ENCODE measurements at places on chromosomes 11 and 22. TPM values are rescaled to one million over a fixed set of nuclear protein-coding genes. Genes with fewer than 3 reads are reported as not detected.
A peak's percentile ranks its signal among the peaks of the same experiment; 100 is the strongest.

DNA sequence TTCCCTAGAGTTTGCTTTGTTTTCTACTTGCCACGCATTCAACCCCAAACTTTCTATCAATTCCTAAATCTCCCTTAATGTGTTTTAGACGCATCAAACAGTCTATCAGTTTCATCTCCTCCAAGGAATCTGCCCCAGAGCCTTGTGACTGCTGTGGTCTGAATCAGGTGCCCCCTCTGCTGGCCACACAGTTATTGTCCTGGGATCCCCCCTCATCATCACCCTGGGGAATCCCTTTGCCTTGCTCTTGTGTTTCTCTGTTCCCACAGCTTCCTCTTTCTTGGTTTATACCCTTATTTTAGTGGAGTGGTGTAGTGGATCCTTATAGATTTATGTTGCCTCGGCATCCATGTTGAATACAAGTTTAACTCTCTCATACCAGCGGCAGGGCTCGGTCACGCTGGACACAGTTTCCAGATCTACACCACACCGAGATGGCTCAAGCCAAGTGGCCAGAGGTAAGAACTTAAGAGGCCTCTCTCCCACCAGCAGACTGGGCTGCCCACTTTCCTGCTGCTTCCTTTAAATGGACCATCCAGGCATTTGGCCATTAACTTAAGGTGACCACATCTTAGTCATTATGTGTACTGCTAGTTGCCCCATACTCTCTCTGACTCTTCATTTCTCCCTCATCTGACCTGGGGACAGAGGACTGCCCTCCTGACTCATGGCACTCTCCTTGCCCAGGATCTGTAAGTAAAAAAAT lies 8.2 kb downstream of the UPB1 start:
- DNase-seq, result peak; percentile 64

- no peak for DNase-seq
Observed at GRCh38 chr11:64413417-64413816, 54.5 kb downstream of the RPS6KA4 start.

The TTC12 gene
- 17.6 TPM for total RNA-seq

DNA sequence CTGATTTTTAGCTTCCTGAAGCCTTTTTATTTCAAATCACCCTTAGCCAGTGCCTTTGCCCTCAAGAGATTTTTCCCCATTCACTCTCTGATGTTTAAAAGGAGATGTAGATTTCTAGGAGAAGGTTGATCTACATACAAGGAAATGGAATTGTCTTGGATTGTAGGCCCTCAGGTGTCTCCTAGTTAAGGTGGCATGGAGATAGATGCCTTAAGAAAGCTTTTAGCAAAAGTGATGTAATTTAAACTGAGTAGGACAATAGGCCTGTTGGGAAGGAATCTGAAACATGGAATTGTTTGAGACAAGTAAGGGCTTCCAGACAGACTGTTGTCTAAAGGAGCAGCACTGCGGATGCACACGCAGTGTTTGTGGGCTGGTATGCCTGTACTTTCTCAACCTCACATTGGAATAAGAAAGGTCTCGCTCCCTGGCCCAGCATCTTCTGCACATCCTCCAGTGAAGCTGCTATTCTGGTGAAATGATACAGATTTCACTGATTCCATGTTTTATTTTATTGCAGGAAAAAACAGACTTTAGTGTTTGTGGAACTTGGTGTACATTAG lies 69.8 kb upstream of the SLC25A18 start:
- no peak for DNase-seq

The KRTAP5-7 gene
- not detected for total RNA-seq

GRCh38 chr22:29267462-29267857 lies 321 bp downstream of the RHBDD3 start:
- no peak for DNase-seq

DNA sequence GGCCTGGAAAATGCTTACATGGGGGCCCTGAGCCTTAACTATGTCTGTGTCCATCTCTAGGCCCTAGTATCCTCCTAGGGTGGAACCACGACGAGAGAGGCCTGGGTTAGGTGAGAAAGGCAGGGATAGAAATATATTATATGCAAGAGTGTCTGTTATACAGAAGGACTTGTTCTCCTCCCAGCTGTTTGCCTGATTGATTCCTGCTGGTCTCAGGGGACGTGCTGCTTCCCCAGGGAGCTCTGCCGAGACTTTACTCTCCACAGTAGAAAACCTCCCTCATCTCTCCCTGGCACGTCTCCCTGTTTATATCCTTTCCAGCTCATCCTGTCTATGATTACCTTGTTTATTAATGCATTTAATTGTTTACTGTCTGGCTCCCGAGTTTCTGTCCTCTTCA lies 132.6 kb downstream of the MIAT start:
- no peak for DNase-seq

GRCh38 chr11:27367881-27368280 lies 4.9 kb upstream of the CCDC34 start:
- DNase-seq, result no peak

The CNTF gene
- 1.9 TPM for total RNA-seq

GRCh38 chr11:65524014-65524740 lies 706 bp upstream of the SCYL1 start:
- DNase-seq, result peak; percentile 75

The PRDM11 gene
- 15.1 TPM for total RNA-seq

DNA sequence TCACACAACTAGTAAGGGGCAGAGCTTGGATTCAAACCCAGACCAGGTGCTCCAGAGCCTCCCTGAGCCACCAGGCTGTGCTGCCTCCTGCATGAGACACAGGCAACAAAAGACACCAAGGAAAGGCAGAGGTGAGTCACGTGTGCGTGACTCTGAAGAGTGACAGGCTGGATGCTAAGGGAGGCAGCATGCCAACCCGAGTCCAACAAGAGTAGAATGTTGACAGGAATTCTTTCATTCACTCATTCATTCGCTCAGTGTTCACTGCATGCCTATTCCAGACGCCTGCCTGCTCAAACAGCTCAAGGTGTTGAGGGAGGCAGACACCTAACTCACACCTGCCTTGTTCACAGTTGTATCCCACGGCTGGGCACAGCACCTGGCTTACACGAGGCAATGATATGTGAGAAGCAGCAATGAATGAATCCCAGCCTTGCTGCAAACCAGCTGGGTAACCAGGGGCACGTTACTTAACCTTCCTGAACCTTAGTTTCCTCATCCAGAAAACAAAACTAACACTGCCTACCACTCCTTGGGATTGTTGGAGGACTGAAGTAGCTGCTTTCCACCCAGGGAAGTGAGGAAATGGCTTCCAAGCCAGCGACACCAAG lies 73.8 kb upstream of the ARFGAP3 start:
- DNase-seq, result no peak
